ENCODE measurements at places on chromosomes 2 and 18.

DNA sequence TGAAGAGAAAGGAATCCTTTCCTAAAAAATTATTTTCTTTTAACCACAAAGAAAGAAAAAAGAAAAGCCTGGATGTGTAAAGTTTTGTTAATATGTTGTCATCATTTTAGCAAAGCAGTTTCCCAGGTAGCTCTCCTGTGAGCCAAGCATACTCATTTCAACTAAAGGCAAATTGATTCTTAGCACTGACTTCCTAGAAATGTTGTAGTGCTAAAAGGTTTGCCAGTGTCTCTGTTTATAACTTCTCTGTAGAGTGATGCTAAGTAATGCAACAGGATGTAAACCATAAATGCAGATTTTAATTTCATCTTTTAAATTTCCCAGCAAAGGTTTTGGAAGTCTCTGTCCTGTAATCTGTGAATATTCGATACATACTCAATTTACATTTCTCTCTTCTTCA, 10.2 kb downstream of the GATA6 start:
- no peak for DNase-seq

DNA sequence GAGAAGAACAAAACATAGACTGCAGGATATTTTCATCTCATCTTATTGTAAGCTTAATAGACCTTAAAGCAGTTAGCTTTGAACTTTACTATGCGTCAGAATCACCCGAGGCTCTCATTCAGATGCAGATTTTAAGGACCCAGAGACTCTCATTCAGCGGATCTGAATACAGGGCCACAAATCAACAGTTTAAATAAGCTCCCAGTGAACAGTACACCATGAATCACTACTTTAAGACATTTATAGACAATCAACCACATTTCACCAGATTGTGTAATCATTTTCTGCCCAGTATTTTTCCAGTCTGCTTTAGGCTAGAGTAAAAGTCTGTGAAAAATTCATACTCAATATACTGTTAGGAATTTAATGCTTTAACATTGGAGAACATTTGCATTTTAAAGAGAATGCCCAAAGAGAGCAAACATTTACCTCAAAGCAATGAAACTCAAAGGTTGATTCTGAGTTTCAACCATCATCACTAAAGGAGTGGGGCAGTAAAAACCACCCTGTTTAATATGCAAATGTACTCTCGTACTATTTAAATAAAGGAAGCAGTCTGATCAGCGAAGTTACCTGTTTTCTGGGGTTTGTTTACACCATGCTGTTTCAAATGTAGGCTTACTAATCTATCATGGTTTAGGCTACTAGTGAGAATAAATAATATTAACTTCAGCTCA, 11.0 kb upstream of the ALPK2 start:
- DNase-seq: no peak

DNA sequence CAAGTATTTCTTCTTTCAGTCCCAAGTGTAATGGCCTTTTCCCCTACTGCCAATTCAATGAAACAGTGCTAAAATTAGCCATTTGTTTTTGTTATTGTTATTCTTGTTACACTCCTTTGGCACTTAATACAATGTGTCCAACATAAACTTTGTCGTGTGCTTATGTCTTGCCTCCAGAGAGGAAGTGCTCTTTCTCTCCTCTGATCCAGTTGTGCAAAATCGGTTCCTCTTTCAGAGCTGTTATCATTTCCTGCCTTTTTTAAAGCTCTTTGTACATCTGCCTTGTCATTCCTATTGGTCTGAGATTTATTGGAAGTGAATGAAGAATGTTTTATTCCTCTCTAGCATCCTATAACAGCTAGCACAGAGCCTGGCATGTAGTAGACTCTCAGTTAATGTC, 623.2 kb upstream of the ID2 start:
- no peak for DNase-seq

GRCh38 chr18:59823596-59824195, 76.1 kb upstream of the PMAIP1 start:
- no peak for DNase-seq

DNA sequence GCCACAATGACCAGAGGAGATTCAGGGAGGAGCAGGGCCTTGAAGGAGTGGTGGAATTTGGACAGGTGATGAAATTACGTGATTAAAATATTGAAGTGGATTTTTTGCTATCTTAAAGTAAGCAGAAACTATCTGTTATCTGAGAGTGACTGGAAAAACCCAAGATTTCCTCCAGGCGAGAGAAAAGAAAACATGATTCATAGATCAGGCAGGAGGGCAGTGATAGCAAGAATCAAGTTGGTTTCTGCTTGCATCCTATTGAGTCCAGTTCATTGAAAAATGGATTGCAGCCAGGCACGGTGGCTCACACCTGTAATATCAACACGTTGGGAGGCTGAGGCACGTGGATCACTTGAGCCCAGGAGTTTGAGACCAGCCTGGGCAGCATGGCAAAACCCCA, 127.8 kb downstream of the NXPH2 start:
- DNase-seq: no peak

- no peak for DNase-seq
Observed at GRCh38 chr2:240822280-240822847, 2.3 kb upstream of the KIF1A start.

GRCh38 chr2:96498021-96498431, 7.1 kb downstream of the NEURL3 start:
- DNase-seq: no peak

DNA sequence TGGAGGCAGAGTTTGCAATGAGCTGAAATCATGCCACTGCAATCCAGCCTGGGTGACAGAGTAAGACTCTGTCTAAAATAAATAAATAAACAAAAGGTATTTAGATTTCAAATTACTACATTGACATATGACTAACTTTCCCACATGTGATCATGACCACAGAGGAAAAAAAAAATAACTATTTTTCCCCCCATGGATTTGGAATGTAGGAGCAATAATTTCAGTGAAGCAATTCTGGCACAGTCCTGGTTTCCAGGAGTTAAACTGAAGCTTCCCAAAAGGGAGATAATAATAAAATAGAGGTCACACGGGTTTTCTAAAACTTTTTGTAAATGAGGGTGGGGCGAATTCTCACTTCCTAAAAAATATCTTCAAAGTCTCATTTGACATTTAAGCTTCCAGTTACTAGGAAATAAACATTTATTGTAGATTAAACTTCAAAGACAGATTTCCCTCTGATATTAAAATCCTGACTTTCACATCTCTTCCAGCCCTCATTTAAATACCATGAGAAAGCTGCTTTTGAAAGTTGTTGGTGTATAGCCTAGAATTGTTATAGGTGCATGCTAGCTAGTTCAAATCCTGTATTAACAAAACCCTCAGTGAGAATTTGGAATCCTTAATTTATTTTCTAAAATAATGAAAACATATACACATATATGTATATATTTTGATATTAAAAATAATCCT, 20.7 kb downstream of the SLC19A3 start:
- no peak for DNase-seq

DNA sequence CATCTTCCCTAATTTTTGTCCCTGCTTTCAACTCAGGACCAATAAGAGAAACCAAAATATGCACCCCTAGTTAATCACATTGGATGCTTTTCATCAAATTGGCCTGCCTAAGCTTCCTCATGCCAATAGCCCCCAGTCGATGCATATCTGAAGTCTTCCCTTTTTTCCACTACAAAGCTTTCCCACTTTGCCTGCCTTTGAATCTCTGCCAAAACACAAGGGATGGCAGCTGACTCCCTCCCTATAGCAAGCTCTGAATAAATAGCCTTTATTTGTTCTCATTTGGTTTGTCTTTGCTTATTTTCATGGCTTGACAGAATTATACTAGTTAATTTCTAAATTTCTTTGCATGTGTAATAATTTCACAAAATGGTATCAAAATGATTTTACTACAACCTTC, 621.2 kb downstream of the MBD2 start:
- DNase-seq: no peak

GRCh38 chr2:161273038-161273760, 35.0 kb upstream of the PSMD14 start:
- no peak for DNase-seq

All from activated T-helper 1 cell treated with Interleukin-2 at 50 U/mL for 16 hours (primary cell).